ENCODE measurements at places on chromosomes 3 and 15.

DNA sequence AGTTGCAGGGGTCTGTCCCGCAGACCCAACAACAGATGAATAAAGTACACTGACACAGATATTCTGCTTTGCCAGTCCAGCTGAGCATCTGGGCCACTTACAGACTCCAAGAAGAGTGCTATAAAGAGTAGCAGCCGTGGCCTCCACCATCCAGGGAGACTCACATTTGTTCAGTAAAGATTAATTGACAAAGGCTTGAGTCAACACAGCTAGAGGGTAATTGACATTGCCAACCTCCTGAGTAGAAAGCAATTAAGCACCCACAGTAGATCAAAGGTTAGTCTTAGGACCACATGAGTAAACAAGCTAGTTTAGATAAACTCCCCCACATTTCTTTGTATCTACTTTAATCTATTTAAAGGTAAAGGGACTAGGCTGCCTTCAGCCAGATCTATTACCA, 16.3 kb upstream of the CRTC3 start:
- DNase-seq = no peak

GRCh38 chr3:16186086-16186485, 11.6 kb downstream of the GALNT15 start:
- no peak for DNase-seq

DNA sequence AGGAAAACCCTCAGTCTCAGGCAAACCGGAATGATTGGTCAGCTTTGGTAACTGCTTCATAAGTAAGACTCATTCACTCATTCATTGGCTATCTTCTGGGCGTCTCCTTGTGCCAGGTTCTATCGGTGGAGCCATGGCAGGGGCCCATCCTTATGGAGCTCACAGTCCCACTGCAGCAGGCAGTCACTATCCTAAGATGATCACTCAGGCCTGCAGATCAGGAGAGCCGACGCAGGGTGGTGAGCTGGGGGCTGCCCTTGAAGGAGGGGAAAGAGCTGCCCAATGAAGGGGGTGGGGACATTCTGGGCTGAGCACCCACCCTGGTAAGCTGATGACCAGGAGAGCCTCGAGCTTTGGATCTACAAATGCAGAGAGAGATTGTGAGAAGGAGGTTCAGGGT, 20.5 kb upstream of the FGD5 start:
- no peak for DNase-seq

DNA sequence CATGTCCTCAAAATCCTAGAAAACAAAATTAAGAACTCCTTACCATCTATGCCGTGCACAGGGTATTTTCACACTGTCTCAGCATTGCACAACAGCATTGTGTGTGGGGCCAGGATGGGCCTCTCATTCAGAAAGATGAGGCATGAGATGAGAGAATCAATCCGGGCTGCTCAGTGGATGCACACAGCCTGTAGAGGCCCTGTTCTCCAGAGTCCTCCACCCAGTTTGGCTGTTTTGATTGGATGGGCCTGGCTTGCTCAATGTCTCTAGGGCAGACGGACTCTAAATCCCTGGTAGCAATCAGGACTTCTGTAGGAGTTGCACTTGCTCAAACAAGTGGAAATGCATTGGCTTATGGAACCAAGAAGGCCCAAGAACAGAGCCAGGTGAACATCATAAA, 20.2 kb upstream of the CPNE9 start:
- no peak for DNase-seq

DNA sequence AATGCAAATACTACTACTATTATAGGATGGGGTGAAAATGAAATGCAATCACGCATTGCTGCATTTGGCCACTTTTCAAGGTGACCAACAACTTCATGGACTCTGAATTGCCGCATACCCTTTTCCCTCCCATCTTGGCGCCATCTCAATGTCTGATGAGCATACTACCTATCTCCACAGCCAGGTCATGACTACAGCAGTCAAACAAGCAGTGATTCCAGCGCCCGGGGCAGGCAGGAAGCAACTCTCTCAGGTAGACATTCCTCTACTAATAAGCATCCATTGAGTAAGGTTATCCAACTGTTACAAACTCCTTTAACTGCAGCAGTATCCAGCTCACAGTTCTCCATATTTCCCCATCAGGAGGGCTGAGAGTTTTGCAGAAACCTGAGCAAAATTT, 155.4 kb downstream of the ADAMTS17 start:
- DNase-seq = no peak

DNA sequence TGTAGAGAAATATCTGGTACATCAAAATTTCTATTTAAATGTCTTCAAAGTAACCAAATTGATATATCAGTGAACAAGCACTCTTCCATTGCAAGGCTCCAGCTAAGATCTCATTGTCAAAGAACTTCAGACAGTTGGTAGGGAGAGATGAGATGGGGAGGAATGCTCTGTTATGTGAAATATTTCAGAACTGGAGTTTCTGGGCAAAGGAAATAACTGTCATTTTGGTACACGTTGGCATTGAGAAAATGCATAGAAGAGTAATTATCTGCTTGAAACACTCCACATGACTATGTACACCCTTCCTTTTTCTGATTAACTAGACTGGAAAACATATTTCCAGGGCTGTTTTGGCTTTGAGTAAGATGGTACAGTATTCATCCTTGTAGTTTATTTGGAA, 297.5 kb upstream of the RASGRP1 start:
- no peak for DNase-seq

- no peak for DNase-seq
Measured at GRCh38 chr3:57068437-57069089, 8.1 kb downstream of the SPATA12 start.

GRCh38 chr3:44827196-44827595, 34.5 kb upstream of the TMEM42 start:
- DNase-seq = no peak

DNA sequence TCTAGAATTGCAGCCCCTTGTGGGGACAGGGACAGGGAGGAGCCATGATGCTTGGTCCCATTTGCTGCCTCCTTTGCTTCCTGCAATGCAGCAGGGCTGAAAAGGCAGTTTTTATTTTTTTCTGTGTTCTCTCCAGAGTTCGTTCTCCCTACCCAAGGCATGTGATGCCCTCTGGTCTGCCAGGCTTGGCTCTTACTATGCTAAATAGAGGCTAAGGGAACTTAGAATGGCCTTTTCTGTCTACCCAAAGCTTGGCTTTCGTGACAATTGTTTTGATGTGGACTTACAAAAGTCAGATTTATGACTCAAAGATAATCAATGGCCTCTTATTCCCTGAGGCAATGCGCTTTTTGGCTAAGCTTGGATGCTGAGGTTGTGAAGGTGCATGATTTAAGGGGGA, 293.3 kb upstream of the TBL1XR1 start:
- DNase-seq = no peak

DNA sequence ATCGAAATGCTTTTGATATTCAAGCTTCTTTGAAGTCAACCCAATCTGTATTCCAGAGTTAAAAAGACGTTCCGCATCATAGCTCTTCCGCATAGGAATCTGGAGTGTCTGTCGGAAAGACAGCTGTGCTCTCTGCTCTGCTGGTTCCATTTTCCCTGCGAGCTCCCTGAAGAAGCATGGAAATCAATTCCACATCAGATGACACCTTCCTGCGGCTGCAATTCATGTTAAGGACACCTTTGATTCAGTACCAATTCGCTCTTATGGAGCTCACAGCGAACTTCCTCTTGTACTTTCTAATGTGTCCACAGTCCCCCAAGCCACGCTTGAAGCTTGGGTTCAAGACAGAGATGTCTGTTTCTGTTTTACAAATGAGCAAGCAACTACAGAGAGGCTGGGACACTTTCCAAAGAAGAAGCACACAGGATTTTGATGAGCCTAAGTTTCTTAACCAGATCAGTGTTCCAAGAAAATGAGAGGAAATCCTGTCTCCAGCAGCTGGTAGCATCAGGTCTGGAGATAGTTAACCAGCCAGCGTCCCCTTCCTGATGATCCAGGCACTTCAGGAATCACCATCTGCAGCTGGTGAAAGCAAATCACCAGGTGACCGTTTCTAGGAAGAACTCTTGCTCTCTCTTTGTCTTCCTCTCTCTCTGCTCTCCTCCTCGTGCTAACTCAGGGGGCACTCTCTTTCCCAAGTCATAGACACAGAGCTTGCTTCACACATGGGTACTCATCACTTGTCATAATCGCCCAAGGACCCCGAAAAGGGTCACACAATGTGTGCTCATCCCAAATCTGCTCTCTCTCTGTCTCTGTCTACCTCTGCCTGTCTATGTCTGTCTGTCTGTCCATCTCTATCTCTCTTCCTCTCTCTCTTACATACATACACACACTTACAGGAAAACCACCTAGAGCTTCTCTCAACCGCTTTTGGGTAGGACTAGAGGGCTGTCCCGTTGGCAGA, 281.8 kb downstream of the FAM43A start:
- DNase-seq = no peak

DNA sequence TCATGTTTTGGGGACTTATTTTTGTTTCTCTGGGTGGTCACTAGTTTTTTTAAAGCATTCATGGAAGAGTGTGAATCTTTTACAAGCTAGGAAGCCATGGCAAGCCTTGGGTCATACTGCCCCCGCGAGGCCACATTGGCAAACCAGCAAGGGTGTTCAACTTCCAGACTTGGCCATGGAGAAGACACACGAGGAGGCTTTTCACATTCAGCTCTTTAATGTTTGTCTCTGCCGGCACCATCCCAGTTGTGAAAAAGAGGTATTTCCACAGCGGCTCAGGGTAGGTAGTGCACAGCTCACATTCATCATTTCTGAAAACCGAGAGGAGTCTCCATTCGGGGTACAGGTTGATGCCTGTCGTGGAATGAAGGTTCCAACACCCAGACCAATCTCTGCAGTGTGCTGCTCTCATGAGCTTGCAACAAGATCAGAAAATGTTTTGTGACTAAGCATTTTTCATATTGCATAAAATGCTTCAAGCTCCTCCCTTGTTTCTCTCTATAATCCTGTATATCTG, 7.7 kb downstream of the CCR5 start:
- peak; percentile 53 for DNase-seq

DNA sequence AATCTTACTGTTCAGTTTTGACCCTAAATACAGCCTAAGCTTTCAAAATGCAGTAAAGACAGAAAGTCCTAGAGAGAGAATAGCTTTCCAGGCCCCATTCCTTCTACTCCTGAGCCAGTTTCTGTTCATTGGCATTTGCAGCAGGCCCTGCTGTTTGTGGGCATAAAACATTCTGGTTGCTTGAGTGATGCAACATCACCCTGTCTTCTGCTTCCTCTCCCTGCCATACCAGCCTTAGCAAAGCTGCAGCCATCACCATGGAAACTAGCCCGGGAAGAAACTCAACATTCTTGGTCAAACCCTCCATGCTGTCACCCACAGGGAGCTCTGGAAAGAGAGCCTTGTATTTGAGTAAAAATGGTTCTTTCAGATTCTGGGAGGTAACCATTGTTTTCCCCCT, 325.7 kb downstream of the MAGI1 start:
- DNase-seq = no peak

DNA sequence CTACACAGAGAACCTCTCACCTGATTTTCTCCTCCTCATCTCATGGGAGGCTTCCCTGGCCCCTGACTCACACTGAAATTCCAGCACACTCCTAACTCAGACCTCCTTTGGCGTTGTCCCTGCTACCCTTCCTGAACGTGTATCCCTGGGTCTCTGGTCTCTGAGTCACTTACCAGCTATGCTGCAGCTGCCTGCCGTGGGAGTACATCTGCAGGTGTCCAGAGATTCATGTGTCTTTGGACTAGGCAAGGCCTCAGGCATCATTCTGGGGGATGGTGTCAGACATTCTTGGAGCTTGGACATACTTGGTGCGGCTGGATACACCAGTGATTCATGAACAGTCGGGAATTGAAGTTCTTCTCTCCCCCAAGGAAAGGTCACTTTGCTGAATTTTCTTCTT, 148.8 kb upstream of the TRIM42 start:
- DNase-seq = no peak

- no peak for DNase-seq
Measured at GRCh38 chr3:61177450-61177849, 73.8 kb downstream of the FHIT start.

DNA sequence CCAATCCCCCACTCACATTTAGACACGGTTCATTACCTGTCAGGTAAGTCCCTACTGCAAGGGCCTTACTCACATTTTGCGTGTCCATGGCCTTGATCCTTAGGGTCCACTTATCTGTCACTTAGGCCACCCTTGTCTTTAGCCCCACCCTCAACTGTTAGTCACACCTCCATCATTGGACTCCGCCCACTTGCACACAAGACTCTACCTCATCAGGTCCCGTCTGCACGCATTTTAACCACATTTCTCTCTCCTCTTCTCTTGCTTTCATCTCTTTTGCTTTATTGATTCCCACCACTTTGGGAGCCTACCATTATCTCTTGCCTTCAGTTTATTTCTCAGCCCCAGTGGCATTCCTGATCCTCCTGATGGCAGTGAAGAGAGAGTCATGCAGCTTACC, at the start of gene IQCF6:
IQCF6 (minus strand) TSS at position 101 of the 400 bp plus-strand sequence; CDS start at position 88, 13 bp downstream.
- DNase-seq = no peak
